ENCODE measurements at places on chromosomes 5 and 9.
A peak's percentile ranks its signal among the peaks of the same experiment; 100 is the strongest.

GRCh38 chr5:55609413-55609812 lies 74.6 kb upstream of the PLPP1 start:
- no peak for DNase-seq

DNA sequence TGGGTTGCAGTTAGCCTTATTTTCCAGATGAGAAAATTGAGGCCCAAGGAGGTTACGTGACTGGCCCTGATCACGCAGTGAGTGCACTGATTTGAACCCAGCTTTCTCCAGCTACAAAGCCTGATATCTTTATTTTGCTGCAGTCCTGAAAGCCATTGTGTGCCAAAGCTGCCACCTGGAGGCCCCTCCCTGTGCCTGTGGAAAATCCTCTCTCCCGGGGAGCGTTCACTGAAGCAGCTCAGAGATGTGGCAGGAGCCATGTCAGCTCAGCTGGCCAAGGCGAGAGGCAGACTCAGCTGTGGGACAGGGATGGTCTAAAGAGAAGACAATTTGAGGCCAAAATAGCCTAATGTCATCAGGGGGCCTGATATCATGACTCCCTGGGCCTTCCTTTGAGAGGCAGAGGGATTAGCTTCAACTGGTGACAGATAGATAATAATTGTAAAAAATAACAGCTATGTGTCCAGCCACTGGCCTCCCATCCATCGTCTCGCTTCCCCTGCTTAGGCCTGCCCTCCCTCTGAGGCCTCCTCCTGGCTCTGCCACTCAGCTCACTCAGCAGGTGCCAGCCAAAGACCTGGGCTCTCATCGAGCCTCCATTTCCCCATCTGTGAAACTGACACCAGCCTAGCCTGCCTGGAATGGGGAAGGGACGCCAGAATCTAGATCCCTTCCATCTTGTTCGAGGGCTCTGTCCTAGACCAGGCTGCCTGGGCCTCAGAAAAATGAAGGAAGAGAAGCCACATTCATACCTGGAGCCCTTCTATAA lies 74.3 kb upstream of the GGTA1 start:
- peak; percentile 54 for DNase-seq

DNA sequence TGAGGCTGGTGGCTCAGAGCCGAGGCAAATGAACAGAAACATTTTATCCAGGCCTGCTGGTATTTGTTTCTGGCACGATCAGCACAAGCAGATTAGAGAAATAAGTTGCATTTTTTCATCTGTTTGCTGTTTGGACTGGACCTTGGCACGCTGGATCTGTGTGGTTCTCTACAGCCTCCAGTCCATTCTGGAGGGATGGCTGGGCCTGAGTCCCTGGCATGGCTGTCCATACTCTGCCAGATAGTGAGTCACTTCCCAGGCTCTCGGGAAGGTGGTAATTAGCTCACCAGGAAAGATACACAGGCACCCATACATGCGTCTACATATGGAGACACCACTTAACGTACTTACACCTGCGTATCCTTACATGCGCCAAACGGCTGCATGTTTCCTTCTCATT lies 78.6 kb downstream of the SPRY4 start:
- peak; percentile 35 for DNase-seq

- no peak for DNase-seq
These were observed 103.7 kb downstream of the ARHGAP26 start for GRCh38 chr5:142873831-142874230.

- DNase-seq: no peak
These were observed 52.1 kb downstream of the CTNND2 start for GRCh38 chr5:11851965-11852716.

DNA sequence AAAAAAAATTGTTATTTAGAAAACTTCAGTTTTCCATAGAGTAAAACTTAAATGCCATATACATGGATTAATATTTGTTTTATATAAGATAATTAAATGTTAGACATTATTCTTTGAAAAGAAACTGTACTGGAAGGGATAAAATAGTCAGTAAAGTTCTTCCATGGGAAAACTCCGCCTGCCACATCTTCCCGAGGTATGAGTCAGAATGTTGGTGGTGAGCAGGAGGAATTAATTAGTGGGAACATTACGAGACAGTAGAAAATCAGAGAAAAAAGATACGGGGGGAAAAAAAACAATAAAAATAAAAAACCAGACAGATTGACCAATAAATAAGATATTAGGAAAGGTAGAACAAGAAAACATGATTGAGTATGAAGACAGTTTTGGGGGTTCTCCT lies 930.3 kb upstream of the C9orf72 start:
- no peak for DNase-seq

GRCh38 chr5:72438141-72438540 lies 69.1 kb downstream of the ZNF366 start:
- no peak for DNase-seq

DNA sequence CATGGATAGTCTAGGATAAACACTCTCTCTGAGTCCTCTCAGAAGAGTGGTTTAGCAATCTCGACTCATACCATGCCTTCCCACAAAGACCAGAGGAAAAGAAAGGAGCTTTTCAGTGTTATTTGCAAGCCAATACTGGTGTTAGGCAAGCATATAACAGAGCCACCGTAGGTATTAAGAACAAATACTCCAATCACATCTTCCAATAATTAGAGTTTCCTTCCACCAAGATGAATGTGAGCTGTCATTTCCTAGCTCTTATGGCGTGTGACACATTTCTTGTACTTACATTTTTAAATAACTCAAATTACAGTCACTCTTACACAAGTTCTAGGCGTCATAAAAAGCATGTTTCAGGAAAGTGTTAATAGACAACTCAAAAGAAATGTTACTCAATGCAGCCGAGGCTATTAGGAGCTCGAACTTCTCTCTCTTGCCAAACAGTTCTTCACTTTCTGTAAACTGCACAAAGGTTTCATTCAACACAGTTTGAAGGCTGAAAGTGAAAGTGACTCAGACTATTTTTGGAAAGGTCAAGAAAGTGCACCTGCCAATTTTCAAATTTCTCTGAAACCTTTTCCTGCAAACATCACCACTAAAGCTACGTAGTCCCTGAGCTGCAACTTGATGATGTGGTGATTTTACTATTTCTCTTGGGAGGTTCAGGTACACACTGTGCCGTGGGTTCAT lies 153.8 kb downstream of the AUH start:
- DNase-seq: no peak

DNA sequence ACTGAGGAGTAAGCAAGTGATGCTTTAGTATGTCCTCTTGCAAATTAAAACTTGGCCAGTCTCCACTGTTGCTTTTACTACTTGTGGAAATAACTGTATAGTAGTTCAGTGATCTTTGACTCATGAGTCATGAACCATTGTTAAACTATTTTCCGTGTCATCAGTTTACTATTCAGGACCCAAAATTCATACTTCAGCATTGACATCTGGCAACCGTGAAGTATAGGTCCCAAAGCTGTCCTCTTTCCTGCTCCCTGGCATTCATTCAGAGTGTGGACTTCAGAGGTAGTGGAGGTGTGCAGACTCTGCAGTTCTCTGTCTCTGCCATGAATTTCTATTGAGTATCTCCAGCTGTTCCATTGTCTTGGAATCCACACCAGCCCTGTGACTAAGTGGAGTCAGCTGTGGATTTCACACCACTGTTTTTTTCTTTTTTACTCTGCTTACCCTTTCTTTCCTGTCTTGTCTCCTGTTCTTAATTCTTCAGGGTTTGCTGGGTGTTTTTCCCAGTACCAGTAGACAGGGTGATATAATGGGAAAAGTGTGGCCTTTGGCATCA lies 7.5 kb downstream of the TDRD7 start:
- no peak for DNase-seq

GRCh38 chr5:151534350-151534749 lies 56.8 kb downstream of the FAT2 start:
- DNase-seq: no peak
